ENCODE measurements at places on chromosomes 5 and 9.

DNA sequence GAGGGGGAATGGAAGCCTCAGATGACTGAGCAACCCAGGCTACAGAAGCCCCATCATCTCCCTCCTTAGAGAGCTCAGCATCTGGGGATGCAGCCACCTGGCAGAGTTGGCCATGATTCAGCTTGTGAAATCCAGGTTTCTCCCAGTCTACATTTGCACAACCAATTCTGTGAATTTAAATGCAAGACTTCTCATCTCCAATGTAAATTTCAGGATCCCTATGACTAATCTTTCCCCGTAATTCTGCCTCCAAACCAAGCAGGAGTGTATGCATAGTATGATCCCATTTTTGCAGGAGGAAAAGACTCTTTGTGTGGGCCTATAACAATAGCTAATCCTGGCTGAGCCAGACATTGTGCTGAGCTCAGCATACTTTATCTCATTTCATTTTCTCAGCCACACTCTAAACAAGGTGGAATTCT, 59.6 kb upstream of the IL17B start:
- ATAC-seq: peak; percentile 47

DNA sequence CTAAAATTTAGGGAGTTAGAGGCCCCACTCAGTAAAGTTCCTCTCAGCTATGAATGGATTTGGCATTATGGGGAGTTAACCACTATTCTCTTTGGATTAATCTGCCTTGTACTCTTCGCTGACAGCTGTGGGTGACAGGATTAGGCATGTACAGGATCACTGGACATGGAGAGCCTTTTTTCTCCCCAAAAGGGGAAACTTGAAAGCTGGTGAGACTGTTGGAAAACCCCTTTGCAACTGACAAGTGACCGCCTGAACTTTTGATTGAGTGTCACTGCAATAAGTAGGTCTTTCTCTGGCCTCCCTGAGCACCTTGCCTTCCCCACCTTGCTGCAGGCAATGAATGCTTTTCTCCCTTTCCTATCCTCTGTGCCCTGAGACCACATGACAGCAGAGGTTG, 68.3 kb downstream of the ERP44 start:
- no peak for ATAC-seq

- ATAC-seq: no peak
These were observed 53.8 kb downstream of the MRPL36 start for GRCh38 chr5:1745796-1746370.

GRCh38 chr5:151008210-151008491, 12.2 kb upstream of the GPX3 start:
- ATAC-seq: no peak

DNA sequence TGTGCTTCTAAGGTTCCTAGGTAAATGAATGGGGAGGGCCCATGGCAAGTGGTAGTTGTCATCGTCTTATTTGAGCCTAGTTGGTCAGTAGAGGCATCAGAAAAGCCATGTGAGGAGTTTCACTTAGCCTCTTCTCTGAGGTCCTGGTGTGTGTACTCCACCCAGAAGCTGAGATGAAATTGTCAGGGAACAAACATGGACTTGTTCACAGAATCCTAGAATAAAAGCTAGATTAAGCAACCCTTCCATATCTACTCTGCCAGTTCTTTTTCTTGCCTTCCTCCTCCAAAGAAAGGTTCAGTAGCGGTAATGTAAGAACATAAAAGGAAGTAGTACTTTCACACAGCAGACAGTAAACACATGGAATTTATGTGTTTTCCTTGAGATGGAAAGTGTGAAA, 70.4 kb downstream of the ARHGAP26 start:
- no peak for ATAC-seq

DNA sequence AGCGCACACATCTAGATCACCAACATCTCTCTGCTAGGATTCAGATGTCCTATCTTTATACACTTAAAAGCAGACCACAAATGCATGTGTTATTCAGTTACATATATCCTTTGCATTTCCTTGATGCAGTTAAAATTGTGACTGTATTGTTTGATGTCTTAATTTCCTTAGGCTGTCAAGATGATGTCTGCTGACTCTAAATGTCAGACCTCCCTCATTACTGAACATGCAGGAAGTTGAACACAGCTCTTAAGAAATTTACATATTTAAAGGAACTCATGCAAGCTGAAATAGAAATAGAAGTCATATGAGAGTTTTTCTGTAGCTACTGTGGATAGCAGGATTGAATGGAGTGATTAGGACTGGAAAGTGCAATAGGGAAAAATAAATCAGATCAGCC, 336.5 kb upstream of the SEMA6A start:
- ATAC-seq: no peak

GRCh38 chr5:94976853-94977252, 308.0 kb downstream of the MCTP1 start:
- no peak for ATAC-seq

DNA sequence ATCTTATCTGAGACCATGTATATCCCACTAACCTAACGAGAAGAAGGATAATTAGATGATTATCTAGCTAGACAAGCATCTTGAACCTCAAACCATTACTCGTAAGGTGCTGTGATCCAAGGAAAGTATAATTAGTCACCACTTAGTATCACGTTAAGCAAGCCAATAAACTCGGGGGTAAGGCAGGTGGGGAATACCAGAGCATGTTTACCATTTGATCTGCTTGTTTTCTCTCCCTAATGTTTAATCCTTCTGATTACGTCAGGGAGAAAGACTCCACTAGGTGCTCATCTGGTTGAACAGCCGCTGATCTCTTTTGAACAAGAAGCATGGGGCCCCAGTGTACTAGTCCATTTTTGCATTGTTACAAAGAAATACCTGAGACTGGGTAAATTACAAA, 69.9 kb upstream of the SLC1A1 start:
- no peak for ATAC-seq

DNA sequence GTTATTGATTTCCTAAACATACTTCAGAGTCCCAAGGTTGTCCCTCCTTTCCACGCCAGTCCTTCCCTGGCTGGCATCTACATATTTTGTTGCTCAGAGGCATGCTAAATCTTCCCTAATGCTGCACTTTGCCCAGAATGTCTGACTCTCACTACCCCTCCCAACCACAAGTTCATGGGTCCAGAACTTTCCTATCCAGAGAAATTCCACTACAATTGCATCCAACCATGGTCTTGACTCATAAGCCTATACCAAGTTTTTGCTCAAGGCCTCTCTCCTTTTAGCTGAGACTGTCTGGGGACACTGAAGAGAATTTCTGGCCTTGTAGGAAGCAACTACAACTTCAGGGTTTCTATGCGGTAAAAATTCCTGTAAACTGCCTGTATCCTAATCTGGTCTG, 206.3 kb downstream of the BNC2 start:
- no peak for ATAC-seq

DNA sequence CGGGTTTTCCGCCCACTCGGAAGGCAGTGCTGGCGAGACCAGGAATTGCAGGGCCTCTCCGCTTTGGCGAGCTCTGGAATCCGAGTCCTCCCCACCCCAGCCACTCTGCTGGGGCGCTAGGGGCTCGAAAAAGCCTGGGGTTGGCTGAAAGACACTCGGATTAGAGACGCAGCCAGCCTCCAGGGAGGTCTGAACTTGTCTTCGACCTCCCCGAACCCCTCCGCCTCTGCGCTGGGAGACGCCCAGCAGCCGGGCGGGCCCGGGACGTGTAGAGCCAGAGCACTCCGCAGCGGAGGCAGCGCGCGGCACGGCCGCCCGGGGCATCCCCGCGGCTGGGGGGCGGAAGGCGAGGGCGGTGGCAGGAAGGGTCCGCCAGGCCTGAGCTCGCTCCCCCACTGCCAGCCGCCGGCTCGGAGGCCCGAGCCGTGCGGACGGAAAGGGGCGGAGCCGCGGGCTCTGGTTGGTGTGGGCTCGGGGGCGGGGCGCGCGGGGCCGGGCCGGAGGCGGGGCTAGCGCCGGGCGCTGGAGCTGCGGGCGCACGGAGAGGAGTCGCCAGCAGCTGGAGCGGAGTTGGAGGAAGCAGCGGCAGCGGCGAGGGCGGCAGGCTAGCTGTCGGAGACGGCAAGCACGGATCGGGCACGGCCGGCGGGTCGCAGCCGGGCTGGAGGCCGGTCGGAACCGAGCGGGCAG, at the start of gene PIK3R1:
Gene PIK3R1, plus strand, starts transcription at position 549 of the 690 bp plus-strand sequence. CDS start 10,920 bp downstream, outside the sequence.
- peak; percentile 89 for ATAC-seq

DNA sequence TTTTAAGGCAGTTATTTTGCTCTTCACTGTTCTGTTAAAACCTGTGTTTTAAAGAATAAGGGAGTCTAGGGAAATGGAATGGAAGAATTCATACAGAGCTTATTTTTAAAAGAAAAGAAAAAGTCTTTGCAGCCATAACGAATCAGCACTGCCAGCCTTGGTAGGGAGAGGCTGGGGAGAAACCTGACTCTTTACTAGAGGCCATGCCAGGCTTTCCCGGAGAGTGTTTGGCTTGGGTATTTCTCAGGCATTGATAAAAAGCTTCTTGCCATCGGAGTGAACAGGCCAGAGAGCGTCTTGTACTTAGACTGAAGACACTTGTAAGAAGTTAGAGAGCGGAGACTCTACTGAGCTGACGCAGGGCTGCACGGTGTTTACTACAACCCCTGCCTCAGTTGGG, 72.7 kb upstream of the NFIL3 start:
- no peak for ATAC-seq

GRCh38 chr9:134220311-134220710, 55.9 kb upstream of the RNU6ATAC start:
- ATAC-seq: no peak

- ATAC-seq: peak; percentile 44
These were observed 261.5 kb downstream of the CEMIP2 start for GRCh38 chr9:71506821-71507220.

DNA sequence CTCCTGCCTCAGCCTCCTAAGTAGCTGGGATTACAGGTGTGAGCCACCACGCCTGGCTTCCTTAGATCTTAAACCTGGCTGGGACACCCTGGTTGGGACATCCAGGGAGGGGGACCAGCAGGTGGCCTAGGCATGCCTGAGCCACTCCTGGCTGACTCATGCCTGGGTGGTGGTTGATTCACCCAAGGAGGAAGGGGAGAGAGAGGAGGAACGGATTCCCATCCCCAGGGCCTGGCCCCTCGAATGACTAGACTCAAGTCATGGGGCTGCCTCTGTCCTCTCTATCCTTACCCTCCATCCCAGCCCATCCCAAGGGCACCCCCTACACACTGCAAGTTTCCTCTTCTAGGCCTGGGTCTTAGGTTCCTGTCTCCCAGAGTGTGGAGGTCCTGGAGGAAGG, 12.7 kb downstream of the EEIG1 start:
- ATAC-seq: peak; percentile 34

DNA sequence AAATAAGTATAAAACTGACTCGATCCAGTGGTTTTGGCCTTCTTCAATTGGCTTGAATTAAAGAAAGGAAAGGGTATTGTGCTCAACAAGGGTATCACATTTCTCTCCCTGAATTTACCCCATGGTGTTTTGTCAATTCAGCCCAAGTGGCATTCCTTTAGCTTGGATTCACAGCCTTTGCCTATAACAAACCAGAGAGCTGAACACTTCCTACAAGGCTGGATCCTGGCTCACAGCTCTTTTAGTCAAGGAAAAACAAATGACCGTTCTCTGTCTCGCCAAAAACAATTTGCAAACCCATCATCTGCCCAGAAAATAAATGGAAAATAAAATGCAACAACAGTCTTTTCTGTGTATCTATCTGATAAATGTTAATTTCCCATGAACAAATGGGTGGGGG, 5.7 kb downstream of the ZNF366 start:
- ATAC-seq: no peak

GRCh38 chr5:146630472-146630871, 114.5 kb upstream of the GPR151 start:
- no peak for ATAC-seq

DNA sequence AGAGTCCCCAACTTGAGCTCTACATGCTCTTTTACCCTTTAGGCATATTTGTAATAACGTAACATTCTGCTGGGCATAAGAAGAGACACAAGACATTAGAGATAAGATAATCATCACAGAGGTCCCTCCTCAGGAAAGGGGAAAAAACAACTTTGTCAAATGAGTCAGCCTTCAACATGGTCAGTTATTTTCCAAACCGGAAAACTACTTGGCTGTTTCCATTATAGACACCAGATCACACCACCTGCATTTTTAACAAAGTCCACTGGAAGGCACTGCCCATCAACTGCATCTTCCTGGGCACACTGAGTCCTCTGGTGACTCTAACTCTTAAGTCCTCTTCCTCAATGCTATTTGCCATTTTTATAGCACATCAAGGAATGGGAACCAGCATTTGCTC, 221.8 kb downstream of the FAM114A2 start:
- no peak for ATAC-seq

- peak; percentile 94 for ATAC-seq
These were observed 37.1 kb upstream of the CEP120 start for GRCh38 chr5:123460296-123460729.

GRCh38 chr5:122846051-122846550, 688 bp downstream of the SNX24 start:
- no peak for ATAC-seq

GRCh38 chr5:55226934-55227663, at the start of gene MCIDAS:
TSS of gene MCIDAS (minus strand) at chr5:55227315. CDS start at chr5:55227138, 177 bp downstream.
- peak; percentile 65 for ATAC-seq

- ATAC-seq: peak; percentile 75
These were observed 108.9 kb upstream of the LHFPL2 start for GRCh38 chr5:78757269-78758053.
